ENCODE measurements at places on chromosomes 5 and 9.

- DNase-seq: no peak
Observed at GRCh38 chr5:91816681-91817080, 433.6 kb upstream of the ARRDC3 start.

DNA sequence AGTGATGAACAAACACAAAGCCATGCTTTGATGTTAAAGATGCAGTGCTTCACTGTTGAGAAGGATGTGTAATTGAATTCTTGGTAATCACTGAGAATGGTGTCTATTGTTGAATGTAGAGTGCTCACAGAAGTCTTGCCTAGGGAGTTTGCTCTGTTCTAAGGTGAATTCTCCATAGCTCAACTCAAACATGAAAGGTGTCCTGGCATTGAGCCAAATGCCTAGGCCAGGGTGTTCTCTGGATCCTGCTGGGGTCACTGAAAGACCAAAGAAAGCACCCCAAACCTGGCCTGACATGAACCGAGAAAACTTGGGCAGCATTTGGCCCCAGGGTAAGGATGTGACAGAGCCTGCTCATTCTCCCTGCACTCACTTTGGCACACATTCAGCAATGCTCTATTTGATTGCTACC, 217.3 kb downstream of the ARL15 start:
- no peak for DNase-seq

DNA sequence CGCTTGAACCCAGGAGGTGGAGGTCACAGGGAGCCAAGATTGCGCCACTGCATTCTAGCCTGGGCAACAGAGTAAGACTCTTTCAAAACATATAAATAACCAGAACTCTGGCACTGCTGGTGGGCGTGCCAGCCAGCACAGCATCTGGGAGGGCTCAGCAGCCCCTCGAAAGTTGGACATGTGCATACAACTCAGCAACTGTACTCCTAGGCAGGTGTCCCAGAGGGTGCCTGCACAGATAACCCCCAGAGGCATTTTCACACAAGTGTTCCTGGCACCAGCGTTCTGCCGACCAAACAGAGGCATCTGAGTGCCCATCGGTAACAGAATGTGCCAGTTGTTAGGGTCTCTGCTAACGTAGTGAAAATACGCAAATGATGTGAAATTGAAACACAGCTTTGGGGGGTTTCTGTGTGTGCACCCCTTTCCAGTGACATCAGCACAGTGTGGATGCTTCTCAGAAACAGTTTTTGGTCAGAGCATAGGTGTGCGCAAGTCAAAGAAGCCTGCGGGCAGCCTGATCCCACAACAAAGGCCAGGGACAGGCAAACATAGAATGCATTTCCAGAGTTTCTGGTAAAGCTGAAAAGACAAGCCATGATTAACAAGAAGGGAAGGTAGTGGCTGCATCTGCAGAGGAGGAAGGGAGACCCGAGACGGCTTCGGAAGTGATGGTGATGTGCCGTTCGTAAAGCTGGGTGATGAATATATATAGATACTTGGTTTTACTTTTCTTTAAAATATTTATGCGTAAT, 190.2 kb downstream of the CACNA1B start:
- DNase-seq: no peak

- DNase-seq: no peak
Observed at GRCh38 chr9:114347675-114348074, 18.0 kb downstream of the ORM2 start.

DNA sequence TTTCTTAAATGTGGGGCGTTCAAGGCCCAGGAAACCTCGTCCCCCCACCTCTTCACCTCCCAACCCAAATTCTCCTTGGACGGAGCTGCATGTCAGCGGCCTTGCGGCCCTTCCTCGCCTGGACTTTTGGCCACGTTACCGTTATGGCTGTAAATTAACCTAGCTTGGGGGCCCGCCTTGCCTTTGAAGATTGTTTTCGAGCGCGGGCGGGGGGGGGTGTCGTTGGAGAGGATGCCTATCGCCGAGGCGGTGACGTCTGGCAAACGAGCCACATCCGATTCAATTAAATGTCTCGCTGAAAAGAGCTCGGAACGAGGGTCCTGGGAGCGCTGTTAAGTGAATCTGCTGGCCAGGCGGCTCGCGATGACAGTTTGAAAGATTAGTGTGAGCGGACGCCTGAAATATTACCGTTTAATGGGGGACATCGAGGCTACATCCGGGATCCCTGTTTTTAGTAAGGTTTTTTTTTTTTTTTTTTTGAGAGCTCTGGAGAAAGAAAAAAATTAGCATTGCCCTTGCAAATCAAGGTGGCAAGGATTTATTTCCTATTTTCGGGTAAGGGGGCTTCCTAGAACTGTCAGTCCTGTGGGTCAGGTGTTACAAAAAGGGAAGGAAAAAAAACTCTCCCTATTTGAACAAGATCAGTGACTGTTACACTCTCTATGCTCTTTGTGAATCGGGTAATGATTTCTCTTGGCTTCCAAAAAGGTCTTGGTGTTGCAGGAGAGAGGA, 2.3 kb upstream of the NKX2-5 start:
- DNase-seq: no peak

DNA sequence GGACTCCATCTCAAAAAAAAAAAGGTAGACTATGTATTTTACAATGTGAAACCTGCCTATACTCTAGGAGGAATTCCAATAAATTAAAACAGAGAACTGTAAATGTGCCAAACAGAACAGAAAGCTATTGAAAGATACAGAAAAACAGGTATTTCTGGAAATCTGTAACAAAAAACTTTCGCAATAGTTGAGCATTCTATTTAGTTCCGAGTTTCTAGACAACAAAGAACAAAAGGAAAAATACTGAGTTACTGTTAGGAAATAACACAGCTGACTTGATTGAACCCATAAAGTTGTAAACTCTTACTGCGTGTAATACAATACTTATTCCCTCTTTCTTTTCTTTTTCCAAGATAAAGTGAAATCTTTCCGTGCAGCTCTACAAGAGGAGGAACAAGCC, 18.6 kb downstream of the DIMT1 start:
- DNase-seq: no peak

GRCh38 chr5:122421374-122422079, 109.5 kb downstream of the SNCAIP start:
- no peak for DNase-seq

All from stimulated activated CD8-positive, alpha-beta memory T cell treated with anti-CD3 and anti-CD28 coated beads, Interleukin-4, amount 100 ng/mL, for 1 hour (primary cell).